ENCODE measurements at places on chromosomes 2 and 18.

DNA sequence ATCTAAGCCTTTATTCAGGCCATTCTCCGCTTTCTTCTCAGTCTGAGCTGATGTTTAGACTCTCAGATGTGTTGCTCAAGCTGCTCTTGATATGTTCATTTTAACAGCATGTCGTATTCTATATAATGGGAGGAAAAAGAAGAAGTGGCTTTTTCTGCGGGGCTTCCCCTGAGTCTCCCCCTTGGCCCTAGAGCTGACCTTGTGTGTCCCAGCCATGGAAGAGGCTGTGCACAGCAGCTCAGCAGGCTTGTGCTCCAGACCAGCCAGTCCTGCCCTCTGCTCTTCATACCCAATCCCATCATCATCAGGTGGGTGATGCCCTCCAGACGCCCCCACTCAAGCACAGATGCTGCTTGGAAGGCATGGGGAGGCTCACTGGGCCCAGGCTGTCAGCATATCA lies 155.1 kb upstream of the CELF4 start:
- no peak for DNase-seq

- no peak for DNase-seq
Observed at GRCh38 chr2:16911746-16912145, 246.1 kb upstream of the CYRIA start.

- no peak for DNase-seq
Observed at GRCh38 chr2:128369602-128370467, 51.2 kb upstream of the HS6ST1 start.

GRCh38 chr18:78376046-78376445 lies 603.6 kb upstream of the SALL3 start:
- DNase-seq = no peak

DNA sequence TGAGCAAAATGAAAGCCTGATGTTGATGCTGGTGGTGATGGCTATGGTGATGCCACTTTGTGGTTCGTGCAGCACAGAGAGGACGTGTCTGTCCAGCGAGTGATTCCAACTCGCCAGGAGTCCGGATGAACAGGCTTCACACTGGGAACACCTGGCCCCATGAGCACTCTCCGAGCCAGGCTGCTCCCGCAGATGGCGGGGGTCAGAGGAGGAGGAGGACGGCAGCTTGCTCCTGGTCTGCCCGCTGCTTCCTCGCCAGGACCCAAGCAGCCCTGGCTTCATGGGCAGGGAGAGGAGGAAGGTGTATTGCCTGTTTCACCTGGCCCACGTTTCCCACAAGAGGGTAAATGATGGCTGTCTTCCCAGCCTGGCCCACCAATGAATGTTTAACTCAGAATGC lies 121.6 kb downstream of the MTCL1 start:
- no peak for DNase-seq

All from activated effector memory CD4-positive, alpha-beta T cell treated with Interleukin-2 at 50 U/mL for 16 hours (primary cell).